H7 (cell line): ENCODE measurements at places on chromosomes 4 and X. TPM values are rescaled to one million over a fixed set of nuclear protein-coding genes. Genes with fewer than 3 reads are reported as not detected.

The NEUROG2 gene
- total RNA-seq, result not detected in 2 replicates

The SAGE1 gene
- total RNA-seq, result 0.03 and 0.33 TPM in 2 replicates

The PABPC1L2B gene
- 0.11 and 0.17 TPM in 2 replicates for total RNA-seq

The MSX1 gene
- total RNA-seq, result 0.07 and 0.67 TPM in 2 replicates

DNA sequence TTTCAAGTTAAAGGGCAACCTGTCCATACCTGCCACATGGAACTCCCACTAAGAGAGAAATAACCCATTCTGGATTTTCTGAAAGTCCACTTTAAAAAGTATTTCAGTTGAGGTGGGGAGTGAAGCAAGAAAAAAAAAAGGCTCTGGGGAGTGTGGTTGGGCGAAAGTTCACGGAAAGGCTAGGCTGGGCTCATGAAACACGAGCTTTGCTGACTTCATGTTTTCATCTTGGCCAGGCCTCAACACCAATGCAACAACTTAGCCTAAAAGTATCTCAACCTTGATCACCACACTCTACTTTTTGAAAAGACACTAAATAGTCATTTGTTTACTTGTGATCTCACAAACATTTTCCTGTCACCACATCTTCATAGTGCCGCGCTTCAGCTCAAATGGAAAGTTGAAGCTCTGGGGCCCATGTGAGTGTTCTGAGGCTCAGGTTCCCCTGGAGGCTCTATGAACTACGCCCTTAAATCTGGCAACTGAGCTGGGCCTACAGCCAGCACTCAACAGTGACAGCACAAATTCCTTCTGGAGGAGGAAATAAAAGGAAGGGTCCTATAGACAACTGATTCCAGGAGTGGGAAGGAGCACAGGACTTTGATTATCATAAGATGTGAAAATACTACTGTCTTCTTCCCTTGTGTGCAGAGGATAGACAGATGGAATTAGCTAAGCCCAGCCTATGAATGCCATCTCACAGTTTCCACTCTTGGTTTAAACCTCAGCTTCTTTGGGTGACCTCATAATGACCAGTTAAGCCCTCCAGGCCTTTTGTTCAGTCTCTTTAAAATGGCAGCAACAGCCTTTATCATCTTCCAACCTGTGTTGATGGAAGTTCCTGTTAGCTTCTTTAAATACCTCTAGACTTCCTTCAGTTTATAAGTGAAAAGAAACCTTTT is 5.1 kb downstream of the CD40LG start:
- DNase-seq, result no peak

- DNase-seq, result no peak
Measured at GRCh38 chrX:18877469-18877868, 106.4 kb downstream of the PHKA2 start.

DNA sequence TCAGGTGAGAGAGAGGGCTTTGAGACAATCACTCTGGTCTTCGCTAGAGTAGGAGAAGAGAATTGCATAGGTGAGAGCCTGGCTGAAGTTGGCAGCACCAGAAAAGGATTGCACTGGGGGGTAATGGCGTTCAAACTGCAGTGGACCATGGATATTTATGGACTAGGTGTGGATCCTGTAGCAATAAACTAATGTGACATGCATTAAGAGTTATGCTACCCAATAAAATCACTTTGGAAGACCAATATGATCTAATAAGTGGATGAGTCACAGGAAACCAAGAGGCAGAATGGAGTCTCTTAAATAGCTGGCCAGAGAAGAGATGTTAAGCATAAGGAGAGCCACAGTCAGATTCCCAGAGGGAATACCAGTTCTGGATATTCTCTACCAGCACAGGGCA is 259.8 kb downstream of the FBXO8 start:
- DNase-seq, result no peak

GRCh38 chrX:38845426-38845825 is 44.2 kb downstream of the MID1IP1 start:
- DNase-seq, result no peak

DNA sequence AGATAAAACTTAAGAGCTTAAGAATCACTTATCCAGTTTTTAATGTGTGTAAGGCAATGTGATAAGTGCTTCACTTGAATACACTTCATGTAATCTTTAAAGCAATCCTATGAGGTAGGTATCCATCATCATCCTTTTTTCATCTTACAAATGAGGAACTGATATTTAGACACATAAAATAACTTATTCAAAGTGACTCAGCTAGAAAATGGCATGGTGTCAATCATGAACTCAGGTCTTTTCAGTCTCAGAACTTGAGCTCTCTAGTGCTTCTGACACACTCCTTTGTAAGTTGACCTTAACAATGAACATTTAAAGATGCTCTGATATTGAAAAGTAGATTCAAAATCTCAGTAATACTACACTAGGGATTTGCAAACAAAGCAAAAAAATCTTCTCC is 224.8 kb upstream of the TEX13C start:
- DNase-seq, result no peak

- no peak for DNase-seq
Measured at GRCh38 chr4:112341033-112341432, 43.9 kb downstream of the ALPK1 start.

- no peak for DNase-seq
Measured at GRCh38 chr4:107896158-107896645, 35.1 kb upstream of the CYP2U1 start.

- no peak for DNase-seq
Measured at GRCh38 chr4:182801636-182802035, 115.5 kb downstream of the DCTD start.
